ENCODE measurements at places on chromosomes 13 and 19. TPM values are rescaled to one million over a fixed set of nuclear protein-coding genes. Genes with fewer than 3 reads are reported as not detected.

MISP gene
- total RNA-seq, result not detected

TEX26 gene
- total RNA-seq, result not detected

- H3K36me3 ChIP-seq, result no peaks in the 10 kb centered on the region
- peaks cover 6% of the 10 kb centered on the region for H3K27me3 ChIP-seq
- H3K4me1 ChIP-seq, result peaks cover 8% of the 10 kb centered on the region
- no peak overlapping the region for H3K27ac ChIP-seq
These were observed 46.5 kb downstream of the LYL1 start for GRCh38 chr19:13056052-13056660.

GRCh38 chr13:68007576-68007975, 777.4 kb upstream of the PCDH9 start:
- no peaks in the 10 kb centered on the region for H3K36me3 ChIP-seq
- no peaks in the 10 kb centered on the region for H3K27me3 ChIP-seq
- no peak overlapping the region for H3K27ac ChIP-seq
- H3K4me1 ChIP-seq, result no peaks in the 10 kb centered on the region
- no peak for DNase-seq

- no peak overlapping the region for H3K27ac ChIP-seq
- no peaks in the 10 kb centered on the region for H3K36me3 ChIP-seq
These were observed 1214.0 kb upstream of the PCDH20 start for GRCh38 chr13:62629618-62630017.

EFNB2 gene
- not detected for total RNA-seq

- H3K27ac ChIP-seq, result no peak overlapping the region
- no peaks in the 10 kb centered on the region for H3K36me3 ChIP-seq
- no peak for DNase-seq
- H3K4me1 ChIP-seq, result no peaks in the 10 kb centered on the region
- H3K4me3 ChIP-seq, result no peak overlapping the region
These were observed 152.0 kb upstream of the IRS2 start for GRCh38 chr13:109938255-109938936.

ZNF791 gene
- 18.2 TPM for total RNA-seq

KIR2DL3 gene
- not detected for total RNA-seq

- no peaks in the 10 kb centered on the region for H3K4me1 ChIP-seq
- no peaks in the 10 kb centered on the region for H3K36me3 ChIP-seq
- peaks cover 29% of the 10 kb centered on the region for H3K27me3 ChIP-seq
These were observed 1.0 kb downstream of the CEBPA start for GRCh38 chr19:33301144-33301899.

DNA sequence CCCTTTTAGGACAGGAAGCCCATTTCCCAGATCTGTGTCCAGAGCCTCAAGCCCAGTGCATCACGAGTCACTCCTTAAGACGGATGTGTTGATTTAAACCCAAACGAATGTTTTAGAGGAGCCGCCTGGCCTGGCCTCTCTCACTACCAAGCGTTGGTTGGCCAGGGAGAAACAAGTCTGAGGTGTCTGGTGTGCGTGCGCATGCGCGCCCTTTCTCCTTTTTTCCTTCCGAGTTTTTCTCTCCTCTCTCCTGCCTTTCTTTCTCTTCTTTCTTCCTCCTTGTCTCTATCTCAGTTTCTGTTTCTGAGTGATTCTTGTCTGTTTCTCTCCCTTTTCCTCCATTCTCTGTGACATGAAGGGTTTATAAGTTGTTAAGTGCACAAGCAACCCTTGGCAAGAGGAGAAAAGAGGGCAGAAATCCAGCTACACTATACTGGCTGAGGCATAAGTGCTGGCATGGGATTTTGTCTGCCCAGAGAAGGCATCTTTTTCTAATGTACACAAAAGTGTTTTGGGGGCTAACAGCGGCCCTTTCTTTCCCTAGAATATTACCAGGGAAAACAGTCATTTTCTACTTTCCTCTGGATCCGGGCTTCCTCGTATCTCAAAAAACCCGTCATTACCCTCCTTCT, 170.5 kb downstream of the DNAJC15 start:
- H3K36me3 ChIP-seq, result no peaks in the 10 kb centered on the region
- H3K4me3 ChIP-seq, result no peak overlapping the region
- DNase-seq, result no peak
- peaks cover 6% of the 10 kb centered on the region for H3K27me3 ChIP-seq

DDX49 gene
- 37.7 TPM for total RNA-seq

DNA sequence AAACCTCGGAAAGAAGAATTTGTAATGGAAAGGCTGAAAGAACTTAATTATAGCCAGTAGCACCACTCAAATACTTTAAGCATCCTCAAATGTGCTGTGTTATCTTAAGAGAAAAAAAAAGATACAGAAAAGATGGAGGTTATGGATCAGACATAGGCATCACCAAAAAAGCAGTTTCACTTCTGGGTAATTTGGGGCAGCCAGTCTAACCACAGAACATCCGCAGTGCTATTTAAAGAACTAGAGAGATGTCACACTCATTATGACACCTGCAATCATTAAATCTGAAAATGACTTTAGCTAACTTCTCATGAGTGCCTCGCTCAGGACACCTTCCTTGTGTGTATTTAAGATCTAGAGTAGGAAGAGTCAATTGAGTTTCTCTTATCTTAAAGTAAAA, 211.8 kb downstream of the RBM26 start:
- no peak overlapping the region for H3K4me3 ChIP-seq
- H3K4me1 ChIP-seq, result peaks cover 38% of the 10 kb centered on the region
- no peaks in the 10 kb centered on the region for H3K27me3 ChIP-seq
- H3K36me3 ChIP-seq, result no peaks in the 10 kb centered on the region
- no peak overlapping the region for H3K27ac ChIP-seq
- DNase-seq, result peak; percentile 79

GRCh38 chr19:6023085-6023682, 45.2 kb upstream of the RANBP3 start:
- no peak for DNase-seq
- no peak overlapping the region for H3K27ac ChIP-seq
- no peaks in the 10 kb centered on the region for H3K4me1 ChIP-seq
- H3K27me3 ChIP-seq, result peaks cover 8% of the 10 kb centered on the region
- no peaks in the 10 kb centered on the region for H3K36me3 ChIP-seq
- H3K4me3 ChIP-seq, result no peak overlapping the region

KIRREL2 gene
- 0.78 TPM for total RNA-seq

DNA sequence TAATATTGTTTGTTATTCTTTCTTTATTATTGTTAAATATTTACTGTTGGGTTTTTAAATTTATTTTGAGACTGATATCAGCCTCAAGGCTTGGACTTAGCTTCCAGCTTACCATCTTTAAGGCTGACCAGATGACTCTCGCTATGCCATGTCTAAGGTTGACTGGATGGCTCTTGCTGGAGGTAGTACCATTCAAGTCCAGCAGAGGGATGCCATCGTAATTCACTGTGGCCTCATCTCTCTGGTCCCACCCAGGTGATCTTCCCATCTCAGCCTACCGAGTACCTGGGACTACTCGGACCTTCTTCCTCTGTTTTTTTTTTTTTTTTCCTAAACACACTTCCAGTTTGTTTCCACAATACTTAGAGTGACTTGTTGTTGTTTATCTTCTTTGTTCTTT, 41.7 kb upstream of the ZNF91 start:
- peaks cover 5% of the 10 kb centered on the region for H3K36me3 ChIP-seq
- no peaks in the 10 kb centered on the region for H3K27me3 ChIP-seq
- H3K27ac ChIP-seq, result no peak overlapping the region
- no peak overlapping the region for H3K4me3 ChIP-seq
- H3K4me1 ChIP-seq, result no peaks in the 10 kb centered on the region

DNA sequence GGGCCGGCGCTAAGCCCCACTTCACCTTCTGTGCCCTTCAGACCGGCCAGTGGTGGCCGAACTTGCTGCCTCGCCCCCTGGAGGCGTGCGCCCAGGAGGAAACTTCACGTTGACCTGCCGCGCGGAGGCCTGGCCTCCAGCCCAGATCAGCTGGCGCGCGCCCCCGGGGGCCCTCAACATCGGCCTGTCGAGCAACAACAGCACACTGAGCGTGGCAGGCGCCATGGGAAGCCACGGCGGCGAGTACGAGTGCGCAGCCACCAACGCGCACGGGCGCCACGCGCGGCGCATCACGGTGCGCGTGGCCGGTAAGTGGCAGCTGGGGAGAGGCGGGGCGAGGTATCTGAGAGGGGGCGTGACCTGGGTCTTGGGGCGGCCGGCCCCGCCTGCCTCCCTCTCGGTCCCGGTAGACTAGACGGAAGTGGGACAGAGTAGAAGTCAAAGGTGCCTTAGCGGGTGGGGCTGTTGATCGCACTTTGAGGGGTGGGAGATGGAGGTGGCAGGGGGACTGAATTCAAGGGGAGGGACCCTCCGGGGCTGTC, 5.6 kb downstream of the ICAM5 start:
- H3K4me3 ChIP-seq, result peak overlapping the region; percentile 70
- H3K27me3 ChIP-seq, result peaks cover 53% of the 10 kb centered on the region
- H3K36me3 ChIP-seq, result peaks cover 2% of the 10 kb centered on the region
- H3K27ac ChIP-seq, result no peak overlapping the region
- peaks cover 39% of the 10 kb centered on the region for H3K4me1 ChIP-seq

DNA sequence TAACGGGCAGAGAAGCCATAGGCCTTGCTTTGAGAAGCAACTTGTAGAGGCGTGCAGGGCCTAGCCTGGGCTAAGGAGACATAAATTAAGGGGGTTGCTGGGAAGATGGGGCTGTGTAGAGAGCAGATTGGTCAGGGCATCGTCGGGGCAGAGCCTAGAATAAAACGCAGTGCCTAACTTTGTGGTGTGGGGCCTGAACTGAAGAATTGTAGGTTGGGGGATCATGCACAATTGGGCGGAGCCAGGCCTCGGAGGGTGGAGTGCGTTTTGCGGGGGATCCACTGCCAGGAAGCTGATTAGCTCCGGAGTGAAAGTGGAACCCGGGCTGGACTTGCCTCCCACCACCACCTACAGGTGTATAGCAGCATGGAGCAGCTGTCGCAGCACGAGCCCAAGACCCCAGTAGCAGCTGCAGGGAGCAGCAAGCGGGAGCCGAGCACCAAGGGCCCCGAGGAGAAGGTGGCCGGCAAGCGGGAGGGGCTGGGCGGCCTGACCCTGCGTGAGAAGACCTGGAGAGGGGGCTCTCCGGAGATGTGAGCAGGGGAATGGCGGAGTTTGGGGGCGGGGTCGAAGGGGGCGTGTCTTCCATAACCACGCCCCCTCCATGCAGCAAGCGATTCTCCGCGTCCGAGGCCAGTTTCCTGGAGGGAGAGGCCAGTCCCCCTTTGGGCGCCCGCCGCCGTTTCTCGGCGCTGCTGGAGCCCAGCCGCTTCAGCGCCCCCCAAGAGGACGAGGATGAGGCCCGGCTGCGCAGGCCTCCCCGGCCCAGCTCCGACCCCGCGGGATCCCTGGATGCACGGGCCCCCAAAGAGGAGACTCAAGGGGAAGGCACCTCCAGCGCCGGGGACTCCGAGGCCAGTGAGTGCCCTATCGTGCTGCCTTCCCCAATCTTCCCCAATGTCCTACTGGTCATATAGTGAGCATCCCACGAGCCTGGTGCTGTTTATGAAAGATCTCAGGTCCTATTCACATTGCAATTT, 13.8 kb downstream of the DNASE2 start:
- peaks cover 7% of the 10 kb centered on the region for H3K36me3 ChIP-seq
- H3K27me3 ChIP-seq, result peaks cover 12% of the 10 kb centered on the region
- peak; percentile 76 for DNase-seq
- H3K27ac ChIP-seq, result no peak overlapping the region
- peaks cover 9% of the 10 kb centered on the region for H3K4me1 ChIP-seq
- peak overlapping the region; percentile 29 for H3K4me3 ChIP-seq

GRCh38 chr19:33763633-33764371, 32.9 kb upstream of the KCTD15 start:
- no peaks in the 10 kb centered on the region for H3K4me1 ChIP-seq
- no peak for DNase-seq
- H3K27me3 ChIP-seq, result peaks cover 9% of the 10 kb centered on the region

- H3K4me3 ChIP-seq, result no peak overlapping the region
- H3K27me3 ChIP-seq, result no peaks in the 10 kb centered on the region
- H3K27ac ChIP-seq, result no peak overlapping the region
These were observed 21.9 kb upstream of the NDUFS7 start for GRCh38 chr19:1361601-1362386.

MATK gene
- 25.2 TPM for total RNA-seq

GRCh38 chr19:19372656-19373416, 32.6 kb upstream of the GATAD2A start:
- peak overlapping the region; percentile 93 for H3K27ac ChIP-seq
- peaks cover 6% of the 10 kb centered on the region for H3K4me1 ChIP-seq
- no peaks in the 10 kb centered on the region for H3K27me3 ChIP-seq
- DNase-seq, result peak; percentile 66
- H3K4me3 ChIP-seq, result peak overlapping the region; percentile 59

DNA sequence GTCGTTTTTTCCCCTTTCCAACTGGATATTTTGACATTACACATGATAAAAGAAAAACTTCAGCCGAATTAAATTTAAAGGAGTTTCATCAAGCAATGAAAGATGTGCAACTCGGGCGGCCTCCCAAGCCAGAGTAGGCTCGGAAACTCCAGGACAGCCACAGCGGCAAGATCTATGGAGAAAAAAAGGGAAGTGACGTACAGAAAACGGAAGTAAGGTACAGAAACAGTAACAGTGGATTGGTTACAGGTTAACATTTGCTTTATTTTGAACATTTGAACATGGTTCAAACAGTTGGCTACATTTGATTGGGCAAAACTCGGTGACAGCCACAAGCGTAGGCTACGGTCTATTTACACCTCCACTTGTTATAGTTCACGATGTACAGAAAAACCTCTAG, 30.5 kb upstream of the FAM124A start:
- H3K36me3 ChIP-seq, result no peaks in the 10 kb centered on the region
- H3K27me3 ChIP-seq, result peaks cover 9% of the 10 kb centered on the region
- H3K27ac ChIP-seq, result no peak overlapping the region

DNA sequence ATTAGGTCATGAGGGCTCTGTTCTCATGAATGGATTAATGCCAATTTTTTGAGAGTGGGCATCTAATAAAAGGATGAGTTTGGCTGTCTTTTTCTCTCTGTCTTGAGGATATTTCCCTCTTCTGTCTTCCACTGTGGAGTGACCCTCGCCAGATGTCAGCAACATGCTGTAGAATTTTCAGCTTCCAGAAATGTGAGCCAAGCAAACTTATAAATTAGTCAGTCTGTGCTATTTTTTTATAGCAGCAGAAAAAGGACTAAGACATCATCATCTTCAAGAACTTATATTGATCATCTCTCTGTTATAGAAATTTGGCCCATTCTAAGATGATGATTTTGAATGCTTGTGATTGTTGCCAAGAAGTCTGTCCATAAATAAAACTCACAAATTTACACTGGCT, 431.4 kb downstream of the FGF9 start:
- peaks cover 11% of the 10 kb centered on the region for H3K36me3 ChIP-seq
- no peak for DNase-seq
- no peaks in the 10 kb centered on the region for H3K27me3 ChIP-seq
- H3K4me1 ChIP-seq, result peaks cover 32% of the 10 kb centered on the region
- H3K4me3 ChIP-seq, result no peak overlapping the region

DNA sequence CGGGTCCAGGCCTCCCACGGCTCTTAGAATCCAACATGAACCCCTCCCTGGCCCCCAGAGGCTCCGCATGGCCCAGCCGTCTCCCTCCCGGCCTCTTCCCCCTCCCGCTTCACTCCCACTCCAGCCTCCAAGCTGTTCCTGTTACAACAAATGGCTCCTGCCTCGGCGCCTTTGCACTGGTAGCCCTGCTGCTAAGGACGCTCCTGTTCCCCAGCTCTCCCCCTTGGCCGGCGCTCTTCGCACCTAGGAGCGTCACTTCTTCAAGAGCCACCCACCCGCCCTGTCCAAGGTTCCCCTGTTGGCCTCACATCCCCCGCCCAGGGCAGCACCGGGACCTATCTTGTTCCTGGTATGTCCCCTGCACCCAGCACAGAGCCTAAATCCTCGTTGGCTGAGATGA, 9.4 kb downstream of the CCDC124 start:
- no peak overlapping the region for H3K27ac ChIP-seq
- no peak for DNase-seq
- peaks cover 14% of the 10 kb centered on the region for H3K4me1 ChIP-seq
- no peaks in the 10 kb centered on the region for H3K27me3 ChIP-seq
- H3K4me3 ChIP-seq, result no peak overlapping the region
- peaks cover 7% of the 10 kb centered on the region for H3K36me3 ChIP-seq

LRFN3 gene
- total RNA-seq, result 8.7 TPM

All from activated CD4-positive, alpha-beta memory T cell treated with anti-CD3 and anti-CD28 coated beads for 36 hours (primary cell).